ENCODE measurements at places on chromosomes 3 and 15. TPM values are rescaled to one million over a fixed set of nuclear protein-coding genes. Genes with fewer than 3 reads are reported as not detected.

GRCh38 chr3:132245552-132246142 is 71.6 kb upstream of the ACP3 start:
- no peak overlapping the region for H3K4me3 ChIP-seq
- H3K27me3 ChIP-seq: peaks cover 40% of the 10 kb centered on the region
- H3K27ac ChIP-seq: no peak overlapping the region
- no peak for DNase-seq

DNA sequence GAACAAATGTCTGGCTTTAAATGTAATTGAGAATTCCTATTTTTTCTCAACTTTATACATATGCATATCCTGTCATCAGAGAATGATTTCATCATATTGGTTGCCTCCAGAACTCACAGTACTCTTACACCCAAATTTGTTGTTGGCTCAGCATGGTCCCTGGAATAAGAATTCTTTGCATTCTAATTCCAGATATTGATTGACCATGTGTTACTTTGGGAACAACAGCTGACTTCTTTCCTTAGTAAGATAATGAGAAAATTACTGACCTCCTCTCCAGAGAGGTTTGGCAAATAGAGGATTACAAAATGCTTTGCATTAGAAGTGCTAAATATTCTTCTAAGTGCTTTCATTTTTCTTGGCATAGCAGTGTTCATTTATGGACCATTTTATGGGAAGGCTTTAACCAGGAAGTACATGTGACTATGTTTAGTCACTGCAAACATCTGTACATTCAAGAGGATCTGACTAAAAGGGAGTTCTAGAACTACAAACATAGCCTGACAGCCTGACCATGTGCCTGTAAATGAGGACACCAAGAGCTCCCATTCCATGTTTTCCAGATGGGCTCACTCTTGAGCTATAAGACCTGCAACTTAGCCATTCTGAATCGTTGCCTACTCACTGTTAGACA is 391.6 kb upstream of the DPPA4 start:
- no peaks in the 10 kb centered on the region for H3K36me3 ChIP-seq
- DNase-seq: no peak
- H3K27me3 ChIP-seq: no peaks in the 10 kb centered on the region
- peaks cover 6% of the 10 kb centered on the region for H3K4me1 ChIP-seq

DNA sequence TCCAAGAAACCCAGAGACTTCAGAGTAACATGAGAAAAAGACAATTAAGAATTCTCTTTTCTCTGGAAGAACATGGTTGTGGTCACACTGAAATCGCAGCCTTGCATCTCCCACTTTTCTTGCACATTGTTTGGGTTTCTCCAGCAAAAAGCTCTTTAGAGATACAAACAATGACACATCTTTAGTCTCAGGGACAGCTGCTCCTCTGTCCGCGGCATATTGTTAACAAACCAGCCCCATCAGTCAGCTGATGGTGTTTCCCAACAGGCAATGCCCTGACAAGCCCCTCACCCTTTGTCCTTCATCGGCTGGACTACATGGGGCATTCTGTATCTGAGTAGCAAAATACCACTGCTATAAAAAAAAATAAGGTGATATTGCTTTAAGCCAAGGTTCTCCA is 53.4 kb downstream of the UMPS start:
- peaks cover 83% of the 10 kb centered on the region for H3K4me1 ChIP-seq
- no peak for DNase-seq
- H3K27me3 ChIP-seq: no peaks in the 10 kb centered on the region
- peak overlapping the region; percentile 42 for H3K27ac ChIP-seq
- H3K36me3 ChIP-seq: peaks cover 17% of the 10 kb centered on the region

- H3K27ac ChIP-seq: no peak overlapping the region
- H3K27me3 ChIP-seq: no peaks in the 10 kb centered on the region
- H3K4me1 ChIP-seq: peaks cover 34% of the 10 kb centered on the region
- no peak overlapping the region for H3K4me3 ChIP-seq
- H3K36me3 ChIP-seq: peaks cover 16% of the 10 kb centered on the region
These were observed 11.1 kb downstream of the ARNT2 start for GRCh38 chr15:80415358-80415670.

DNA sequence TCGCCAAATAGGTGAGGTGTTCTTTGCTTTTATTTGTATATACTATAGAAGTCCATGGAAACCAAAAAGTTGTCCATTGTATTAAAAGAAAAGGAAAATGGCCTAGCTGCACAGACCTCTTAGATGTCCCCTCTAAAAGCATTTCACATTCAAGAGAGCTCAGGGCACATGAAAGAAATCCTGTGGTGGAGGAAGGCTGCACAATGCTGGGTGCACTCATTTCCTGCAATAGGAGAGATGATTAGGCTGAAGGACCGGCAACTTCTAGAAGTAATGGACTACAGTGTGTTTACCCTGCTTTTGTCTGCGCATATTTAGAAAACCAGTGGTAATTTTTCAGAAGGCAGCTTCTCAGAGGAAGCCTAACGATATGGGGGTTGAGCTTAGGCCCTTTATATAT is 25.4 kb downstream of the PPM1L start:
- DNase-seq: no peak
- H3K4me1 ChIP-seq: no peaks in the 10 kb centered on the region
- H3K4me3 ChIP-seq: no peak overlapping the region
- peaks cover 5% of the 10 kb centered on the region for H3K27me3 ChIP-seq

DNA sequence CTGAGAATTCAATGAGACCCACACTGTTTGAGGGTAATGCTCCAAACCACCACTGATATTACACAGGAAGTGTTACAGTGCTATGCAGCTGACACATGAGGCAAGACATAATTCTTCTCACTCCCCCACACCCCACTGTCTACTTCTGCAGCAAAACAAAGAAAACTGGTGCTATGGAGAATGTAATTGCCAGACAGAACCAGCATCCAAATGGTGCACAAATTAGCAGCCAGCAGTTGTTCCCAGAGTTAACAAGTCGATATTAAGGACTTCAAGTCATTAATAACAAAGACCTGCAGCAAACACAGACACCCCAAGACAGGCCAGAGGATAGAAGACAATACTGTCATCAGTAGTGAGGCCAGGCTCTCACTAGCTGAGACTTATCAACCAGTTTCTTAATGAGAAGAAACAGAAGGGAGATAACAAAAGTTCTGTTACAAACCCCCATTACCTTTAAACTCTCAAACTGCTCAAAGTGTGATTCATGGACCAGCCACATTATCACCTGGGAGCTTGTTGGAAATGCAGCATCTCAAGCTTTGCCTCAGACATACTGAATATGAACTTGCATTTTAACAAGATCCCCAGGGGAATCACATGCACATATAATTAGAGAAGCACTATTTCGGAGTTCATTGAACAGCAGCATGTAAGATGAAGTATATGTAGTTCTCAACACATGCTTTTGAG is 58.7 kb upstream of the FNDC3B start:
- H3K36me3 ChIP-seq: no peaks in the 10 kb centered on the region
- no peak overlapping the region for H3K4me3 ChIP-seq
- H3K27ac ChIP-seq: no peak overlapping the region
- no peak for DNase-seq
- H3K27me3 ChIP-seq: no peaks in the 10 kb centered on the region

DNA sequence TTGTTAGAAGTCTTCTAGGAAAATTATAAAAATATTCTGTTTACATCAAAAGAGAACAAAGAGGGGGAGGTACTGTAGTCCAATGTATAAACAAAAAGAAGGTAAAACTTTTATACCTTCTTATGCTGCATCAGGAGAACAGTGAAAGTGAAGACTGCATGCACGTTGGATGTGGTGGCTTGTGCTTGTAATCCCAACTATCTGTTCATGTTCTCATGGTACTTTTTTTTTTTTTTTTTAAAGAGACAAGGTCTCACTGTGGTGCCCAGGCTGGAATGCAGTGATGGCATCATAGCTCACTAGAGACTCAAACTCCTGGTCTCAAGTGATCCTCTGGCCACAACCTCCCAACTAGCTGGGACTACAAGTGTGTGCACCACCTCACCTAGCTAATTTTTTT is 4.2 kb downstream of the SEC62 start:
- peaks cover 4% of the 10 kb centered on the region for H3K36me3 ChIP-seq
- DNase-seq: no peak
- no peaks in the 10 kb centered on the region for H3K27me3 ChIP-seq
- no peak overlapping the region for H3K4me3 ChIP-seq

DNA sequence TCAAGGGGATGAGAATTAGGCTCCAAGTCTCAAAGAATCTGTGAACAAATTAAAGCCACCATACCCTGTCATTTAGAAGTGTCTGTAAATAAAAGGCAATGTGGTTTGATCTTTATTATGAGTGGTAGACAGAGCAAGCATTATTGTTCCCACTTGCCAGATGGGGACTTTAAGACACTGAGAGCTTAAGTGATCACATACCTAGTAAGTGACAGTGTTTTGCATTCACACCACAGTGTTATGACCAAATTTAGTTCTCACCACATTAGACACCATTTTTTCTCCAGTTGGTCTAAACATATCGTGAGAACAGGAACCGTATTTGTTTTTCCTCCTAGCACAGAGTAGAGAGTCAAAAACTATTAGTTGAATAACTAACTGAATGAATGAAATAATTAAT is 13.2 kb upstream of the ZBED2 start:
- no peaks in the 10 kb centered on the region for H3K36me3 ChIP-seq
- no peaks in the 10 kb centered on the region for H3K27me3 ChIP-seq
- peaks cover 8% of the 10 kb centered on the region for H3K4me1 ChIP-seq

GRCh38 chr15:76584868-76585575 is 248.4 kb downstream of the ISL2 start:
- H3K4me3 ChIP-seq: no peak overlapping the region
- peaks cover 2% of the 10 kb centered on the region for H3K4me1 ChIP-seq
- no peaks in the 10 kb centered on the region for H3K27me3 ChIP-seq
- DNase-seq: no peak
- H3K36me3 ChIP-seq: peaks cover 6% of the 10 kb centered on the region

GRCh38 chr3:42501681-42502428 is 588 bp upstream of the VIPR1 start:
- peak overlapping the region; percentile 73 for H3K4me3 ChIP-seq
- DNase-seq: peak; percentile 84
- H3K27ac ChIP-seq: peak overlapping the region; percentile 34
- peaks cover 35% of the 10 kb centered on the region for H3K4me1 ChIP-seq
- H3K27me3 ChIP-seq: peaks cover 30% of the 10 kb centered on the region
- H3K36me3 ChIP-seq: no peaks in the 10 kb centered on the region

DNA sequence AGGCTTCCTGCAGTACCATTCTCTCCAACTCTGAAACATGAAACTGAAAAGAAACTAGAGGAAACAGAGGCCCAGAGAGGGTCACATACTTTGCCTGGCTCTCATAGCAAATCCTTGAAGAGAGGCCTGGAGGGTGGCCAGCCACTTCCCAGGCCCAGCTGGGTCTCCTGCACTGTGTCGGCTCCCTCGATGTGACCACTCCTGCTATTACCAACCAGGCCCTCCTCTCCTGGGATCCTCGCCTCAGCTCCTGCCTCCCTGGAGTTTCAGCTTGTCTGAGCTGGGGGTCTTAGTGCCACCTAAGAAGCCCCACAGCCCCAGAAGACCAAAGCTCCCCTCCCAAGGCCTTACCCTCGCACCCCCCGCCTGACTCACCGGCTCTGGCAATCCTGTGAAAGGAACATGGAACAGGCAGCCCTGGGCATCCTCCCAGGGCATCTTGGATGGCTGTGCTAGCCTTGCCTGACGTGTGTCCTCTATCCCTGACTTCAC is 4.6 kb downstream of the LOXL1 start:
- peaks cover 75% of the 10 kb centered on the region for H3K4me1 ChIP-seq
- H3K27ac ChIP-seq: peak overlapping the region; percentile 96
- peaks cover 8% of the 10 kb centered on the region for H3K36me3 ChIP-seq
- no peaks in the 10 kb centered on the region for H3K27me3 ChIP-seq

- H3K27ac ChIP-seq: no peak overlapping the region
- no peaks in the 10 kb centered on the region for H3K36me3 ChIP-seq
- no peak overlapping the region for H3K4me3 ChIP-seq
- DNase-seq: no peak
- peaks cover 4% of the 10 kb centered on the region for H3K27me3 ChIP-seq
- no peaks in the 10 kb centered on the region for H3K4me1 ChIP-seq
These were observed 290.1 kb downstream of the ZIC1 start for GRCh38 chr3:147699175-147699838.

DNA sequence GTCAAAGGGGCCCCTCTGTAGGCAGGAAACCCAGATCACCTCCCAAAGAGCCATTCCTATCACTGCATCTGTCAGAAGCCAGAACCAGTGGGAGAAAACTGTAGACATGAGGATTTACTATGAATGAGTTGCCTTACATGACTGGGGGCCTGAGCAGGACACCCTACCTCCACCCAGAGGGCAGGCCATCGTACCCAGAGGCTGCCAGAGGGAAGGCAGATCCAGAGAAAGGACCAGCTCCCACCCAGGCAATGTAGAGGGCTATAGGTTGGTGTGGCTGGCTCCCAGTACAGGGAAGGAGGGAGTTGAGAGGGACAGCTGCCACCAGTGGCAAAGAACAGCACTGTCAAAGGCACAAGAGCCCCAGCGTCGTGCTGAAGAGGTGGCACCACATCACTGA is 233.2 kb downstream of the OCA2 start:
- no peak overlapping the region for H3K27ac ChIP-seq
- H3K36me3 ChIP-seq: no peaks in the 10 kb centered on the region
- peak; percentile 60 for DNase-seq
- H3K27me3 ChIP-seq: peaks cover 2% of the 10 kb centered on the region
- no peaks in the 10 kb centered on the region for H3K4me1 ChIP-seq

DNA sequence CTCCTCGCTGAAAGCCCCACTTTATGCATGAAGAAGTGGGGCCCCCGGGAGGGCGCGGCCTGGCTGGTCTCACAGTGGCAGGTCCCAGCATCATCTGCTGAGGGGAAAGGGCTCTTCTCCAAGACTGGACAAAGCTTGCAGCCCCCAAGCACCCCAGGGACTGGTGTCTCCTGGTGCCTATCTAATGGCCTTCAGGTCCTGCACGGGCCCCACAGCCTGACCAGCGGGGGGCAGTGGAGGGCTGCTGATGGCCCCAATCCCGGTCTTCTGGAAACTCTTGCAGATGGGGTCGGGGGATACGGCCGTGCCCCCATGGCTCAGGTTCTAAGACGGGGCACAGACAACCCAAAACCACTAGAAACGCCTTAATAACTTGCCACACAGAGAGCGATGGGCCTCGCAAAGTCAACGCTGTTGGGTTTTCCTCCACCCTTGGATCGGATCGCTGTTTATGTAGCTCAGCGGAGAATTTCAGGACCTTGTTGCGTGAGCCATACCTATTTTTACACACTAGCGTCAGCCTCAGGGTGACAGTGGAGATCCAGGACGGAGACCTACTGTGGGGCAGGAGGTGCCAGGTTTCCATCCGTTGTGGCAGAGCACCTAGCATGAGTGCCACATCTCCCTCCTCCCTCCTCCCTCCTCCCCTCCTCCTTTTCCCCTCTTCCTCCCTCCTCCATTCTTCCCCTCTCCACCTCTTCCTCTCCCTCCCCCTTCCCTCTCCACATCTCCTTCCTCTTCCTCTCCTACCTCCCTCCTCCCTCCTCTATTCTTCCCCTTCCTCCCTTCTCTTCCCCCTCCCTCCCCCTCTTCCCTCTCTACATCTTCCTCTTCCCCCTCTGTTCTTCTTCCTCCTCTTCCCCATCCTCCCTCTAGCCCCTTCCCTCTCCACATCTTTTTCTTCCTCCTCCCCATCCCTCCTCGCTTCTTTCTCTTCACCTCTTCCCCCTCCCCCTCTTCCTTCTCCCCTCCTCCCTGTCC is 79.3 kb upstream of the ALDH1L1 start:
- DNase-seq: no peak
- H3K4me1 ChIP-seq: peaks cover 20% of the 10 kb centered on the region
- H3K27me3 ChIP-seq: no peaks in the 10 kb centered on the region
- H3K27ac ChIP-seq: peak overlapping the region; percentile 7

The NECTIN3 gene
- total RNA-seq: 75.5 TPM

The RNU5B-1 gene
- total RNA-seq: 18.5 TPM

The PPM1L gene
- total RNA-seq: 8.8 TPM

The ENTPD3 gene
- total RNA-seq: not detected
